GM04503 (cell line): ENCODE measurements at places on chromosomes 3 and 15.

DNA sequence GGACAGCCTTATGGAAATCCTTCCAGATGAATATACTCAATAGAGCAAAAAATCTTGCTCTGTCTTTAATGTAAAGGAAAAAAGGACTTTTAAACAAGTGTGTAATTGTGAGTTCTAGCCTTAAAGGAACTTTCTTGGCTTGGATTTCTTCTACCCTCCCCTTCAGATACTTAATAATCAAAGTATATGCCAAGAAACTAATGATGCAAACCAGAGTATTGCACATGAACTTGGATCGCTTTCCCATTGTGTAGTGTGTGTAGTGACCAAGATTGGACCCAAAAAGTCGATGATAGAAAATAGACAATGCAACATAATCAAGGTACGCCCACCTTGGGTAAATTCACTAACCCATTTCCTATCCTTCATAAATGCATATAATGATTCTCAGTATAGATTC is 123.8 kb downstream of the TIGIT start:
- DNase-seq, result no peak

- no peak for DNase-seq
Observed at GRCh38 chr15:63576441-63576840, 20.7 kb upstream of the FBXL22 start.

GRCh38 chr3:112693186-112693585 is 52.2 kb upstream of the CCDC80 start:
- no peak for DNase-seq

DNA sequence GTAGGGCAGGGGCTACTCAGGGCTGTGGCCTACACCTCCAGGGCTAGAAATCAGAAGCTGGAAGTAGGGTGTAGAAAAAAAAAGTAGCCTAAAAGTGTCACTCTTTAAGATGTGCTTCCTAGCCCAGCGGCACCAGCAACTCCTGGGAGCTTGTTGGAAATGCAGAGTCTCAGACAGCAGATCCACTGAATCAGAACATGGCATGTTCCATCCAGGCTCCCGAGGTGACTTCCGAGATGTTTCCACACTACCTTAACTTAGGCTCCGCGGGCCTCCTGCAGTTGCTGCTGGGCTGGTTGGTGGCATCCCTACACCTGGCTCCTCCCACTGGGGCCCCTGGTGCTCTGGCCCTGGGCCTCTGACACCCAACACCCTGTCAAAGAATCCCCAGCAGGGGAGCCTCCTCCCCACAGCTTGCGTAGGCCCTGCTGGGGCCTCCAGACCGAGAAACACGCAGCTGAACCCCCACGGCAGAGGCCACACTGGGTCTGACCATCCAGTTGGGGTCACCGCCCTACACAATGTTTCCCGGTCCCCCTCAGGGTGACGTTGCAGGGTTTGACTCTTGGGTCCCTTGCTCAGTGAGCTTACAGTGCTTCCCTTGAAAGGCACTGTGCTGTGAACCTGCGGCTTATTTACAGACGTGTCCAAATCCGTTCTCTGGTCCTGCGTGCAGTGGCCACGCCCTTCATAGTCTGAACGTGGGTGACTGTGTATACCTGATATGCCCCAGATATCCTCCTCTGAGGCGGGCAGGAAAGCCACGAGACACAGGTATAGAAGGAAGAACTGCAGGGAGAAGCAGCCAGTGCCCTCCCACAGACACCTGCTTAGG is 46.5 kb downstream of the FAM174B start:
- no peak for DNase-seq

DNA sequence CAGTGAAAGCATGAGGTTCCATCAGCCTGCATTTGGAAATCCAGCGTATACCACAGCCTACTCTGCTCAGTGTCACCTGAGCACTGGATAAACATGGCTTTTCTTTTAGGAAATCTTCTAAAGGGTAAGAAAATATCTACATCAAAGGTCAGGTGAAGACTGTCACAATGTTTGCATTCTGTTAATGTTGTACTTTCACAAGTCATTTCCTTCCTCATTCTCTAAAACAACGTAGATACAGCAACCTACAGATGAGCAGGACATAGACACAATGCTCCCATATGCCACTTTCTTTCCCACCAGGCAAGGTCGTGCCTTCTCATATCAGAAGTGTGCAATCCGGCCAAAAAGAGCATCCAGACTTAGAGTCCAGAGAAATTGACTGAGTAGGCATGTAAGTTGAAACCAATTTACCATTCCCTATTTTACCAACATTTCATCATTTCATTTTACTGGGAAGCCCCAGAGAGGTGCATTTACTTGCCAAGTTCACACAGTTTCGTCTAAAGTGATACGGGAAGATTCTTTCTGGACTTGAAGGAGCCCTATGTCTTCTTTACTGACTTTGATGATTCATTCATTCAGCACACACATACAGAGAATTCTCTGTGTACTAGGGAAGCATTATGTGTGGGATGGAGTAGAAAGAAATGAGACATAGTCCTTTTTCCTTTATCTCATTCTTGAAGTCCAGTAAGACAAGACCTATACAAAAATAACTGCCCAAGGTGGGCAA is 30.6 kb upstream of the LPP start:
- no peak for DNase-seq

- DNase-seq, result no peak
Observed at GRCh38 chr3:177141899-177142646, 55.2 kb downstream of the TBL1XR1 start.

DNA sequence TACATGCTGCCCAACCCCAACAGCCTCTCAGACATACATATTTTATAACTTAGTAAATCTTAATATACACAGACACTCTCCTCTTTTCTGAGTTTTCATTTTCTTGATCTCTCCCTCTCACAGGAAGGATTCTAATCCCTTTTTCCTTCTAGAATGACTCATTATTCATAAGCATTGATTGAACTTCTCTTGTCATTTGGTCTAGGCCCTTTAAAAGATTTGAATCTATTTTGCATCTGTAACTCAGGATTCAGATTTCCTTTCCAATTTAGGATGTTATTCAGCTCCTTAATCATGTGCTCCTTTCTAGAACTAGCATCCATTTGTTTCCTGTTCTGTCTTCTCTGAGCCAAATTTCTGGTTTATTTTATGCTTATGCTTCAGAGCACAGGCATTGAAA is 624.5 kb upstream of the SGO1 start:
- DNase-seq, result no peak

GRCh38 chr3:73235768-73236167 is 174.3 kb downstream of the EBLN2 start:
- no peak for DNase-seq

DNA sequence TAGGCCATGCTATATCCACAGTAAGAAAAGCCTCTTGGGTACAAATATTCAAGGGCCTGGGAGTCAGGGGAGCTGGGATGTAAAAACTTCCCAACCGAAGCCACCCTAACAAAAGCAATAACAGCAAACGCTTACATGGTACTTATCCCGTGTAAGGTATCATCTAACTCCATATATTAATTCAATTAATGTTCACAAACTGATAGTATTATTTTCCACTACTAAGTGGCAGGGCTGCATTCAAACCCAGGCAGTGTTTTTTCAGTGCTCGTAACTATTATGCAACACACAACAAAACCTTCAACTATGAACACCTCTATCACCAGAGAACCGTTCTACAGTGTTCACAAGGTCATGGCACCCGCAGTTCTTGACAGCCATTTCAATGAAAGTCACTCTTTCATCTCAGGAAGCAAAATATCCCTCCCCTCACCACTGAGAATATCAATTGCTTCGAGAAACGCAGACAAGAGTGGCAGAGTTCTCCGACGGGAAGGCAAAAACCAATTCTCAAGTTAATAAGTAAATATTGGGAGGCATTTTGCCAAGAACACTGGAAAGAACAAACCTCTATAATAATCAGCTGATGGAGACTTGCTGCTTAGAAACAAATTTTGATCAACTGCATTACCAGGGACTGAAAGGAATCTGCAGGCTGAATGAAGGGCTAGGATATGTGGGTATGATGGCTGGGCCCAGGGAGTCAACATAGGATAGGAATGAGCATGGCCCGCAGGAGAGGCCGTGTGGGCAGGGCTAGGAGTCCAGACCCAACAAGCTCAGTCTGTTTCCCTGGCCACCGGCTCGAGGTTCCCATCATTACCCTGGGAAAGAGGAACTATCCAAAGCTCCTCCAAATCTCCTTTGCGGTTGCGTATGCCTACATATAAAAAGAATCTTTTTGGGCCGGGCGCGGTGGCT is 72.3 kb downstream of the XXYLT1 start:
- DNase-seq, result no peak

DNA sequence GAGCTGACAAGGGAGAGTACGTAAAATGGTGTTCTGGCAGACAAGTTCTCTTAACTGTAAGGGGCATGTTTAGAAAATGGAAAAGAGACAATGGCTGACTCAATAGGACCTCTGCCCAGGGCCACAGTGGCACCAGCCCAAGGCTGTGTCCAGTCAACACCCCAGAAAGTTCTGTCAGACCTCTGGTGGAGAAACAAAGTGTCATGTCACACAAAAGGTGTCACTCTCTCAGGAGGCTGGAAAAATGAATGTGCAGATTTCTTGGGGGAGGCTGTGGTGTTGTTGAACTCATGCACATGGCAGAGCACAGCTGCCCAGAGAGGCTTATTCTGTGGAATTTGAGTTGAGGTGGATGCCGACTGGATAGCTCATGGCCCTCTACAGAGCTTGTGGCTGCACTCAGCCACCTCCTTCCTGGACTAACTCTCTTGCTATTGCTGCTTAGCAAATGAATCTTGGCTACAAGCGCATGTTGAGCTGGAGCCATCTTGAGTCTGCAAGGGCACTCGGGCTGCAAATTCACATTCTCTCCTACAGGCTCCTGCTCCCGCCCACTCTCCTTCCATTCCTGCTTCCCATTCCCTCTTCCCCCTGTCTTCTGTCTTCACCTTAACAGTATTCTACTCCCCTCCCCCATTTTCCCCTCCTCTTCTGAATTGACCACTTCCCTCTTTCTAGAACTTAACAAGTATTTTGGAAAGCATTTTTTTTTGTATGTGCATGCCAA is 55.8 kb upstream of the SLC7A14 start:
- no peak for DNase-seq

GRCh38 chr15:63232405-63232804 is 43.0 kb downstream of the RAB8B start:
- DNase-seq, result no peak

- DNase-seq, result no peak
Observed at GRCh38 chr3:132344666-132345280, 27.6 kb downstream of the ACP3 start.

- no peak for DNase-seq
Observed at GRCh38 chr3:139129892-139130291, 85.2 kb upstream of the PRR23C start.

DNA sequence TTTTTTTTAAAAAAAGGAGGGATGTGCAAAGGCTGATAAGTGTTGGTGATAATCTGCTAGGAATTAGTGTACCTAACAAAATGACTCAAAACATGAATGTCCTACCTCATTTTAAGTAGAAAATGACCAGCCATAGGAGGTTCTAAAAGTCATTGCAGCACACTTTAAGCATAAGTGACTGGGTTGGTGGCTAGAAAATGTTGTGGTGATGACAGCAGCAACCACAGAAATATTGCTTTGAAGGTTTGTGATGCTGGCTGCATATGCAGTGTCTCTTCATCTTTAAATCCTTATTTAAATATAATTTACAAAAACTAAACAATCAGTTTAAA is 55.2 kb downstream of the CMSS1 start:
- DNase-seq, result no peak

DNA sequence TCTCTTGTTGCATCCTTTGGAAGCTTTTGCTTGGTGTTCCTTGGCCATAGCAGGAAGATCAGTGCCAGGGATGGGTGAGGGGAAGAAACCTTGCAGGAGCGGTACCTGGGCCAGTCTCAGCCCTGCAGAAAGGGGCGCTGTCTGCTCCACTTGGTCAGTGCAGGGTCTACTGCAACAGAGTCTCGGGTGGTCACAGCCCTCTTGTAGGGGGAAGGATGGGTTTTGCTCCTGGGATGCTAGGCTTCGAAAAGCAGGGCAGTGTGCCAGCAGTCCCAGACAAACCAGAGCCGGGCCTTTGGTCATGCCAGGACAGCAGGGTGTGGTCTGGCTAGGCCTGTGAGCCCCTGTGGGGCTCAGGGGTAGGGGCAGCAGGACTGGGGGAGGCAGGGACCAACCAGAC is 186.7 kb downstream of the APBA2 start:
- no peak for DNase-seq

- DNase-seq, result peak; percentile 52
Observed at GRCh38 chr3:124760601-124761000, 30.3 kb downstream of the UMPS start.

DNA sequence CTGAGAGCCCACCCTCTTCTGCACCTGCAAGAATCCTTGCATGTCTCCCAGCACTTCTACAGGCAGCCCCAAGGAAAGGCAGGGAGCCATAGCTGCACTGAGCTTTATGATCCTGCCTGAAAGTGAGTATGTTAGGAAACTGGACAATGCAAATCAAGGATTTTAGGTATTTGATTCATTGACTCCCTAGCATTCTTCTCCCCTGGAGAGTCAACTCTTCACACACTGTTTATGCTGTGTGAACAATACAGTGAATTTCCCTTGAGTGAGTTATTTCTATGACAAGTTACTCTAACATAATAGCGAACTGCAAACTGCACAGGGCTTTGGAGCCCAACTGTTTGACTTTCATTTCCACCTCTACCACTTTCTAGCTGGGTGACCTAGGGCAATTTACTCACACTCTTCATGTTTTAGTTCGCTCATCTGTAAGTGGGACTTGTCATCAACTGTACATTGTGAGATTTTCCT is 96.0 kb upstream of the PHLDB2 start:
- DNase-seq, result no peak

GRCh38 chr3:31285833-31286486 is 246.8 kb upstream of the STT3B start:
- no peak for DNase-seq

GRCh38 chr3:135581806-135582205 is 383.7 kb upstream of the PPP2R3A start:
- DNase-seq, result no peak

GRCh38 chr3:173429527-173429926 is 32.0 kb downstream of the NLGN1 start:
- no peak for DNase-seq

GRCh38 chr15:80007532-80007931 is 36.5 kb upstream of the BCL2A1 start:
- no peak for DNase-seq

GRCh38 chr3:192577811-192578210 is 149.5 kb downstream of the FGF12 start:
- no peak for DNase-seq

DNA sequence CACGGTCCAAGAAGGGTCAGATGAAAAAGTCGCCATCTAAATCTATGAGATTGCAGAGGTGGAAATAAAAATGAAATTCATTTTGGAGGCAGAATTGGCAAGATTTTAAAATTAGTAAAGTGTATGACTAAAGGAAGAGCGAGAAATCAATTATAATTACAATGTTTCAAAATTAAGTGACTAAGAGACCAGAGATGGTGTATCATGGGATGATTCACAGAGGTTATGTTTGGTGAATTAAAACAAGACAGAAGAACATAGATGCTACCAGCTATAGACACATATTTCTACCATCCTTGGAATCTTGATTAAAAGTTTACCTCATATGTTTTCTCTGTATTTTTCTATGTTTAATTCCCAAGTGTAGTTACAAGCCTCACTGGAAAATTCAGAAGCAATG is 308.9 kb upstream of the DNAJC19 start:
- DNase-seq, result no peak
